Smooth muscle cell of bladder (primary cell): ENCODE measurements at places on chromosomes 16 and 17. TPM values are rescaled to one million over a fixed set of nuclear protein-coding genes. Genes with fewer than 3 reads are reported as not detected.

Gene OR3A3
- total RNA-seq, result not detected in 2 replicates

Gene TBKBP1
- 6.4 and 13.6 TPM in 2 replicates for total RNA-seq

Gene RDM1
- 0.09 and 0.28 TPM in 2 replicates for total RNA-seq

Gene CCL8
- total RNA-seq, result 0.46 and 8.8 TPM in 2 replicates

Gene ALOX12
- total RNA-seq, result not detected in 2 replicates
